ENCODE measurements at places on chromosomes 3 and 15.

DNA sequence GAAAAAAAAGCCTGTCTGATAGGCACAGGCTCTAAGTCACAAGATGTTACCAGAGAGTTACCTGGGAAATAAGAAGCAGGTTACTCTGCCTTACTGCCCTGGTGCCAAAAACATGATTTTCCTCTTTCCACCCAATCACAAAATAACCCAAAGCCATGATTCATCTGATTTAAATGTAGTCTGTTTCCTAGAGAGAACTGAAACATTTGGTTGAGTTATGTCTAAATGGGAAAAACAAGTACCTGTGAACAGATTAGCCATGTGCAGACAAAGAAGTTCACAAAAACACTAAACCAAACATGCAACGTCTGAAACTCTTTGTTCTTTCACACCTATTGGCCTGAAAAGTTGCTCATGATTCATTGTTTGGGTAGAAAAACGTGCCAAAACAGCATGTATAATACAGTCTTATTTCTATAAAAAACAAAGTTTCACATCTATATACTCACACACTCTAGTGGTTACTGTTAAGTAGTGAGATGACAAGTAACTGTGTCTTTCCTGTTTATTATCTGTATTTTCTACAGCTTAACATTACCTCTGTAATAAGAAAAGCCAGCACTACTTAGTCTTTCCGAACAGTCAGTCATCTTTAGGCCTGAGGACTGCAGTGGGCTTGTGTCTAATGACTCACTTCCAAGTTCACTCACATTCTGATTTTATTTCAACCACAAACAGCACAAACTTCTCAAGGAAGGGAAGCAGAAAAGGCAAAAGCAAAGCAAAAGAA lies 30.2 kb downstream of the FAM174B start:
- DNase-seq = no peak

- no peak for DNase-seq
These were observed 207.2 kb downstream of the ROBO2 start for GRCh38 chr3:77247061-77247460.

GRCh38 chr15:66165856-66166255 lies 87.7 kb downstream of the MEGF11 start:
- no peak for DNase-seq

DNA sequence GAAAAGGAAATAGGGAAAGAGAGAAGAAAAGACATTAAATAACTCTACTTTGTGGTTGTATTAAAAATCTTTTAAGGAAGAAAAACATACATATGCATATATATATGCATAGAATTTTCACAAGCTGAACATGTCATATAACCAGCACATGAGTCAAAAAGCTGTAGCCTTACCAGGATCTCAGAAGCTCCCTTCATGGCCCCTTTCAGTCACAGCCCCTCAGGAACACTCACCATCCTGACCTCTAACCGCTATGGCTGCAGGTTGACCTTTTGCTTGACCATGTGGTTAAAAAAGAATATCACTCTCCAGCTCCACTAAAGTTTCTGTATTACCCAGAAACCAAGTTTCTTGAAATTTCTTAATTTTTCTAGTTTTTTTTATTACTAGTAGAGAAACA lies 103.4 kb downstream of the CHST2 start:
- no peak for DNase-seq

All from right lung (tissue), 10 donors.